Endothelial cell of umbilical vein (primary cell): ENCODE measurements at places on chromosomes 6 and 20. TPM values are rescaled to one million over a fixed set of nuclear protein-coding genes. Genes with fewer than 3 reads are reported as not detected.

DNA sequence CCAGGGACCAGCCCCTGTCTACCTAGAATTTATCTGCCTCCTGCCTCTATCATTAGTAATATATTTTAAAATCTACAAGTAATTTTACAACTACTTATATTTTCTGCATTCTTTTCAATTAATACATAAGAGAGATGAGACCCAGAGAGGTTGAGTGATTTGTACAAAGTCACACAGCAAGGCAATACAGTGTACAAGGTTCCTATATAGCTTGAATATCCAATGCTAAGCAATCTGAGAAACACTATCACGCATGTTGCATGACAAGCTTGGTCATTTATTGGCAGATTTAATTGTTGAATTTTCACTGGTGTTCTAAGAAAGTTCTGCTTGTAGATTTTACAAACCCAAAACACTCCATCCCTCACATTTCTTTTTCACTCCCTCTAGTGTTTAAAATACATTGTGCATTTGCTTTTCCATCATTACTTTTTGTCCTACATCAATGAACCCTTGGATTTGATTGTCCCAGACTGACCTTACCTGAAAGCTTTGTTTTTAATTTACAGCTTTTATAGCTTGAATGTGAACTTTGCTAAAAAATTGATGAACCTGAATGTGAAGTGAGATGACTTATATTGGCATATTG lies 520.9 kb upstream of the CITED2 start:
- no peak for DNase-seq

GRCh38 chr6:21051777-21052176 lies 517.5 kb downstream of the CDKAL1 start:
- no peak for DNase-seq

DNA sequence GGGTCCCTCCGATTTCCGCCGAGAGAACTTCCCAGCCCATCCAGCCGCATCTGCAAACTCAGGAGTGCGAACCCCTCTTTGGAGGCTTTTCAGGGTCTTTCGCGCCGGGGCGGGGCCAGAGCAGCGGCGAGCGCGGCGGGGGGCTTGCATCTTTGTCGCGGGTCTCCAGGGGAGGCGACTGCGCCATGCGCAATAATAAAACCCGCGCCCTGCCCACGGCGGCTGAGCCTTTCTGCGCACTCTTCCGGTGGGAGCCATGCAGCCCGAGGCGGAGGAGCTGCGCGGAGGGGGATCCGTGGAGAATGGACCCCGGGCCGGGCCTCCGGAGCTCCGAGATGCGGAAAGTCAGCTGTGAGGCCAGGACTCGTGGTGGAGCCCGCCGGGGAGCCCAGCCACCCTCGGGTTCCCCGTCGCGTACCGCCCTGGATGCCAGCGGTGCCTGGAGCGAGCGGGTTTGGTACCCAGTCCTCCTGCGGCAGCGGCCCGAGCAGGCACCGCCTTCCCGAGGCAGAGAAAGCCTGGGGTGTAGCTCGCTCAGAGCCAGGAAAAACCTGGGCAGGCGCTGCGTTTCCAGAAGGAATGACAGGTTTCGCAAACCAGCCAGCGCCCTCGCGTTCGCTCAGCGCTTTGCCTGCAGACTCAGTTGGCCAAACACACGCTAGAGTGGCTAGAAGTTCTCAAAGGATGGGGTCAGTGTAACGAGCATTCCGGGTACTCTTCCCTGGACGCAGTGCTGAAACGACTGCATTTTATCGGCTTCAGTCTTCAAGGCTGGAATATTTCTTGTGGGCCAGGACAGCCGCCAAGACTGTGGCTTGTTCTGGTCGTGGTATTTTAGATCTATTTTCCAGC lies 1.2 kb downstream of the AKAP12 start:
- DNase-seq, result peak; percentile 66

GRCh38 chr20:44572551-44573500 lies 9.6 kb upstream of the PKIG start:
- peak; percentile 73 for DNase-seq

DNA sequence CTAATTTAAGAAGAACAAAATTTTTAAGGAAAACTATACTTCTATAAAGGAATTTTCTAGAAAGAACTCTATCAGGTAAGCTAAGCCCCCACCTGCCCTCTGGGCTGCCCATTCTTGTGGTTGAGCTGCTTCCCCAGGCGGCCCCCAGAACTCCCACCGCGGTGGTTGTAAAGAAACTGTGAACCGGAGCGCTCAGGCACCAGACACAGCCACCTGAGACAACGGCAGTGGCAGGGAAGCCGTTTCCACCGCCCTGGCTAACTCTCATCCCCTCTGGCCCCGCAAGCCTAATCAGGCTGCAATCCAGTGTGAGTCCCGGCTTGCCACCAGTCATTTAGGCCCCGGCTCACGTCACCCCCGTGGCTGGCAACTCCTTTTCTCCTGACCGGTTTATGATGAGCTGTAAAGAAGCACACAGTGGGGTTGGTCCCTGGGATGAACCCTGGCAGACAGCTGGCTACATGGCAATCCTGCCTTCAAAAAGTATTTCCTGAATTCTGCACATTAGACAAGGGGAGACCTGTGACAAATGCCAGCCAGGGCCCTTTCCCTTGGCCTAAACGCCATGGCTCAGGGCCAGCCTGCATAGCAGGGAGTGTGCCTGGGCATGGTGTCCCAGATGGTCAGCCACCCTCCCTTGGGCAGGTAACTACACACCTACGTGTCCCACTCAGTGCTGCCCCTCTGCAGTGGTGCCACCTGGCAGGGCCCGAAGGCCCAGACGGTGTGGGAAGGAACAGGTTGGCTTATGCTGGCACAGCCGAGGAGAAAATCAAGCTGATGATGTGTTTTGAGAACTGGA lies 63.8 kb upstream of the GPR31 start:
- no peak for DNase-seq

DNA sequence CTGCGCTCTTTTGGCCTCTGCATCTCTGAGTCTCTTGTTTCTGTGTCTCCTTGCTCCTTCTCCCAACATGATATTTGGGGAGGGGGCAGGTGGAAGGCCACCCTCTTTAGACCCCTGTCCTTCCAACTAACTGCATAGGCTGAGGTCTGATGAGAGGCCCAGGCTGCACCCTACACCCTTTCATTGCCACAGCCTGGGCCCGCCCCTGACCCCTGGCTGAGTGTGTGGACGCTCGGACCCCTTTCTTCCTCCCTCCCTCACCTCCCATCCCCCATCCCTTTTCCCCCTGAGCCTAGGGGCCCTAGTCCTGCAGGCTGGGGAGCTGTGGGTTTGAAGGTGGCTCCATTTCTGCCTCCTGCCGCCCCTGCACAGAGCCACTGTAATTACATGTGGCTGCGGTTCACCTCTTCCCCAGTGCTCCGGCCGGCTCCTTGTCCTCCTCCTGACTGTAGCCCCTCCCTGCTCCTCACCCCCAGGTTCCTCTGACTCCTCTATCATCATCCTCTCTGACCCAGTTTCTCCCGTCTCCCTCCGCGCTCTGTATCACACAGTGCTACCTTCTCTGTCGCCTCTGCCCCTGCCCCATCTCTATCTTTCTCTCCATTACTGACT lies 6.8 kb downstream of the MDFI start:
- no peak for DNase-seq

GRCh38 chr20:5996765-5997164 lies 46.3 kb downstream of the MCM8 start:
- DNase-seq, result no peak

DNA sequence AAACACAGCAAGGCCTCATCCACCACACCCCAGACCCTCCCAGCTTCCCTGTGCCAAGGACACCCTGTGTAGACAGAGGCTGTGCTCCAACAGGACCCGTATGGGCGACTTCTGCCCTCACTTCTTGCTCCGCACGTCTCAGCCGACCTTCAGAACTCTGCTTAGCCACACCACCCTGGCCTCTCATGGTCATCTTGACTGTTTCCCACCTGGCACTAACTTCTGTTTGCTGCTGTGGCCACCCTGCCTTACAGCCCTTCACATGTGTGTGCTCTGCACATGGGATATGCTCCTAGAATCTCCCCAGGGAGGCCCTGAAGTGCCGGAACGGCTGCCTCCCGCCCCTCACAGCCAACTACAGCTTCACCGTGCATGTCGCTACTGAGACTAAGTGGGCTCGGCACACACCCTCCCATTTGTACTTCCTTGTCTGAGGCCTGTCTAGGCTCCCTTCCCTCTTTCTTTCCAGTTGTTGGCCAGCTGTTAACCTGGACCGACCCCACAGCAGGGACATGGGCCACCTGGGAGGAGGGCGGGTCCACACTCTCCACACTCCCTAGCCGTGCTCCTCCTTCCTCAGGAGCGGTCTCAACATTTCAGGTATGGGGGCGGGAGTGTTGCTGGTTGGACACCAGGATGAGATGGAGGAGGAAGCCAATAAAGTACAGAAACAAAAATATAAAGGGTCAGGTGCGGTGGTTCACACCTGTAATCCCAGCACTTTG lies 69.6 kb downstream of the PYGB start:
- no peak for DNase-seq

DNA sequence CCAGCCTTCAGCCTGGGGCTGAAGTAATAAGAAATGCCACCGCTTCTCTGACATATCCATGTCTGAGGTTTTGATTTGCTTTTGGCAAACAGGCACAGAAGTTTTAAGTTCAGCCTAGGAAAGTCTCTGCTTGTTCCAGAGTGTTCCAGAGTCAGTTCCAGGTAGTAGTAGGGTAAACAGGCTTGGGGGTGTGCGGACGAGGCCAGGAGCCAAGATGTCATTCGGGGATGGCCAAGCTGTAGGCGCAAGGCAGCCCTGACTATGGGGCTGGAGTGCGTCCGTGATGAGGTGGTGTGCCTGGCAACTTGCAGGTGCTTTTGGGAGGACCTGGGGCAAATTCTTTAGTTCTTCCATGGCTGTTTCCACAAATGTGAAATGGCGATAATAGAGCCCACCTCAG lies 60.3 kb downstream of the IRF4 start:
- DNase-seq, result no peak

- no peak for DNase-seq
These were observed 17.8 kb upstream of the CCR6 start for GRCh38 chr6:167105060-167105459.

DNA sequence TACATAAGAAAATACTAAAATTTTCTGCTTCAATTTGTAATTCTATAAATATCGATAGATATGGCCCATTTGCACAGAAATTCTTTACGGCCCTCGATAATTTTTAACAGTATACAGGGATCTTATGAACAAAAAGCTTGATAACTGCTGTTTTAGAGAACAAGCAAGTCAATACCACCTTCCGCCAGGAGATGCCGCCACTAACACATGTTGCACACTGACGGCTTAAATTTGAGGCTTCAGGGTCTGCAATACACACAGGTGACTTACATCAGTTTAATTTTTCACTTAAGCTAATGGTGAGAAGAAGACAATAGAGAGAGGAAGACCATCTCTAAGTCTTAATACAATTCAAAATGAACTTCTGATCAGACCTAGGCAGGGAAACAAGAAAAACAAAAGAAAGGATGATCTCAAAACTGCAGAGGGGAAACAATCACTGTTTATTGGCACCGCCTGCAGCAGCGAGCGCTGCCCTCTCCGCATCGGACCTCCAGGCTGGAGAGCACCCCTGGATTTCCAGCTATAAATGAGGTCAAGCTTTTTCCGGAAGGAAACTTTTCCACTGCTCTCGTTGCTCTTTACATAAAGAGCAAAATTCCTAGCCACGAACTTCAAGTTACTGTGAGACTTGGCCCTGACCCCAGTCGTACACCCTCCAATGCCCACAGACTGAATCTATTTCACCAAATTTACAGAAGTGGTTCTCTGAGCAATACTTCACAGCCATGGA lies 53.9 kb downstream of the OTOR start:
- peak; percentile 61 for DNase-seq

GRCh38 chr6:34888514-34888856 lies 570 bp upstream of the ANKS1A start:
- no peak for DNase-seq

GRCh38 chr6:56244528-56245253 lies 2.7 kb downstream of the COL21A1 start:
- no peak for DNase-seq

DNA sequence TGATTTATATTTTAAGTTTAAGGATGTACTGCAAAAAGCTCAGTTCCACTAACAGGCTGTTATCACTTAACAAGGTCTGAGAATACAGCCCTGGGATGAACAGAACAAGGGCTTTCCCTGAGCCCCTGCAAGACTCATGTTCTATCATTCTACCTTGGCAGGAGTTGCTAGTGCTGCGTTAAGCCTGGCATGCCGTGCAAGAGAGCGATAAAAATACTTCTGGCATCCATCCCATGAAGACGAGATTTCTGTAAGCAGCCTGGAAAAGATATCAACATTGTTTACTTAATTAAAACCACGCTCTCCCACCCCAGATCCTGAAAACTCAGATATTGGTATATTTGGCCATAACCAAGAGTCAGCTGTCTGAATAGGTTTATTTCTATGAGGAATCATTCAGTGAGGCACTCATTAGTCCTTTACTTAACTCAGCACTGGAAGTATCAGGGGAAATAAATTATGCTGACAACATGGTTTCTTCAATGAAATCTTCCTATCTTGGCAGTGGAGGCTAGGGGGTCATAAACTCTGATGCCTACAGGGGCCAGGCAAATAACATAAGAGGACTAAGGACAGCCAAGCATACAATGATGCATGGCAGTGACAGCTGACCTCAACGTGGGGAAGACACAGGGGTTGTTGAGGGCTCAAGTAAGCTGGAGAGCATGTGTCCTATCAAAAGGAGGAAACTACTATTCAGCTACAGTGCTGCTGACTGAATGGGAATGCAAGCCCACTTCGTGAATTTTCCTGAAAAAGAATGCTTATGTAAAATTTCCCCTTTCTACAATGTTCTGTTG lies 37.6 kb upstream of the LYRM2 start:
- no peak for DNase-seq

DNA sequence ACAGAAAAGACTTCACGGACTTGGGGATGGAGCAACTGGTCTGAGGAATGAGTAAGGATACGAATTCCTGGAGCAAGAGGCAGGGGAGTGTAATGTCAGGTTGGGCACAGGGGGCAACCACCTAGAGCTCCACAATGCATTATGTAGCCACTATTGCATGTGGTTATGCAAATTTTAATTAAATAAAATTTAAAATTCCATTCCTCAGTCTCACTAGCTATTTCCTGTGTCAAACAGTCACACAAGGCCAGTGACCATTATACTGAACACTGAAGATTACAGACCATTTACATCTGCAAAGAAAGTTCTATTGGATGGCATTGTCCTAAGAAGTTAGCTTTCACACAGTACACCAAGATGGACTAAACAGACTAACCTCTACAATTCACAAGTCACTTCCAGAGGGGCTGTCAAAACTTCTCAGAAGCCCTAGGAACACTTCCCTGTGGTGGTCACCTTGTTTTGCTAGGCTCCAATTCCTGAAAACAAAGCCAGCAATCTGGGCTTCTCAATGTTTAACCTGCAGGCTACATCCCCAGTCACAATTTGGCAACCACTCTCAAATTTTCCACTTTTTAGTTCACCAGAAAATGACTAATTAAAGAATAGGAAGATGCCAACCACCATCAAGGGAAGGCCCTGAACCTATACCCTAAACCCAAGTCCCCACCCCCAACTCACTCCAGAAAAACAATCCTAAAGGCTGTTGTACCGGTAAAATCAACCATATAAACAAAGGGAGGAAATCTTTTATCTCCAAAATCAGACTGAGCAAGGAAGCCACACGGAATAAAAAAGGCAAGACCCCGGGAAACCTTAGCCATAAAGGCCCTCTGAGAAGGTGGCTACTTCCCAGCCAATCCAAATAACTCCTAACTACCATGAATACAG lies 34.2 kb upstream of the C20orf203 start:
- DNase-seq, result peak; percentile 86

FAM8A1 gene
- total RNA-seq, result 11.3 and 11.5 TPM in 2 replicates

SMLR1 gene
- total RNA-seq, result not detected in 2 replicates

RFX6 gene
- not detected in 2 replicates for total RNA-seq

MOCS1 gene
- total RNA-seq, result 10.3 and 12.8 TPM in 2 replicates

TAAR9 gene
- total RNA-seq, result not detected in 2 replicates

MAFB gene
- 1.3 and 1.8 TPM in 2 replicates for total RNA-seq
